Lung (tissue), 17 donors: ENCODE measurements at places on chromosomes 5 and 9.

- DNase-seq, result no peak
These were observed 24.6 kb upstream of the FBXL7 start for GRCh38 chr5:15475367-15475766.

DNA sequence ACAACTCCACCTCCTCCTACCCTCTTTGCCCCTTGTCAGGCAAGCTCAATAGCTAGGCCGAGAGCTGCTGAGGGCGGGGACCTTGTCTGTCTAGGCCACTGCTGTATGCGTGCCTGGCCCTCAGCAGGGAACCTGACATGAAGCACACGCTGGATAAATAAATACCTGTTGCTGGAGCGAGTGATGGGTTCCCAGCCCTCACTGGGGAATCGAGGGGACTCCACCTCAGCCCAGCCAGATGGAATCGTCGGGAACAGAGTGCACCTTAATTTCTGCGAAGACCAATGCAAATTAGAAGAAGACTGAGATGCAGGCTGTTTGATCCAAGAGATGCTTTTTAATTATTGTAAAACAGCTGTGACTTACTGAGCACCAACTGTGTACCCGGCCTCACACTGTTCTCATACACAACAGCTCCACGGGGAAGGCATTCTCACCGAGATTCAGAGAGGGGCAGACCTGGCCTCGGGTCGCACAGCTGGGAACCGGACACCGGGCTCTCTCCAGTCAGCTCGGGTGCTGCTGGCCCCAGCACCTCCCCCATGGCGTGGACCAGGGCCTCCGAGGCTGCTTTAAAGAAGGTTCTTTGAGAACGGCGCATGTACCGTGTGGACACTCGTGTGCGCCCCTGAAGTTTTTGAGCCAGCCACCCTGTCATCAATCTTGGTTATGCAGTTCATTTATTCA is 109.7 kb upstream of the IER5L start:
- no peak for DNase-seq

DNA sequence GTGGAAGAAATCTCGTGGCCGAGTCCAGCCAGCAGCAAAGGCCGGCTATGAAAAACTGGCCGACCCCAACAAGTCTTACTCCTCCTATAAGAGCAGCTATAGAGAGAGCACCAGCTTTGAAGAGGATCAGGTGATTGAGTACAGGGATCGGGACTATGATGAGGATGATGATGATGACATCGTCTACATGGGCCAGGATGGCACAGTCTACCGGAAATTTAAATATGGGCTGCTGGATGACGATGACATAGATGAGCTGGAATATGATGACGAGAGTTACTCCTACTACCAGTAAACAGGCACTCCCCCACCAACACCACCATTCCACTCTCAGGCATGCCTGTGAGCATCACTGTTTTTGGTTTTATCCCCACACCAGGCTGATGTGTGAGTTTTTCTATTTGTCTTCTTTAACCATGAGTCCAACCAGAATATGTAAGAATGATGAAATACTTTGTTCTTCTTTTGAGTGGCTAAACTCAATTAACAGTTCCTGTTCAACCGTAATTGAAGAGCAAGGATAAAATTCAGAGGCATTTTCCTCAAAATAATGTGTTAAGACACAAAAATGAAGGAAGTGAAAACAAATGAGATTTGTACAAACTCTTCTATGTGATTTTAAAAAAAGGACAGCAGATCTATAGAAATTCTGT is 35.5 kb downstream of the RFK start:
- no peak for DNase-seq

DNA sequence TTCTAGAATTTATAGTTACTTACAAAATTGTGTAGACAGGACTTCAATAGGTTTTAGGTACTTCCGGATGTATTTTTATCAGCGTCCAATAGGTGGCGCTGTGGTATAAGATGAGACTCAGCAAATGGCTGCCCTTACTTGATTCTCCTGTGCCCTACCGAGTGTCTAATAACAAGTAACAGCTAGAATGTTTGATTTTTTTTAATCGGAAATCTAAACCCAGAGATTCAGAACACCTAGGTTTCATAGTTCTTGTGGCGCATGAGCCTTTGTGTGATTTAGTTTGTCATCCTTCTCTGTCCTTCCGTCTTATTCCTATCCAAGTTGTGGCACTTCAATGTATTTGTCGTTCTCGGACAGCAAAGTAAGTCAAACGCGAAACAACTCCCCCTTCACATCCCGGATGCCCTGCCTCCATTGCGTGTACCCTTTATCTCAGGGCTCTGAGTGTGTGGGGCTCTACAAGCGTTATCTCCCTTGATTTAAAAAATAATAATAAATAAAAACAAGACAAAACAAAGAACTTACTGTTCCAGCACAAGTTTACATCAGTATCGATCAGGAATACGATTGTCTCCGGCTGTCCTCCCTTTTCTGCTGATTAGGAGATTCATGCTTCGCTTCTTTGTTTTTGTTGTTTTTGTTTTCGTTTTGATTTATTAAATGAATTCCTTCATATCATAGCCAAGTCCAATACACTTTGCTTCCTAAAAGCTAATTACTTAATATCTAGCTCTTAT is 50.7 kb upstream of the SLC30A5 start:
- DNase-seq, result peak; percentile 98

GRCh38 chr9:126089789-126090188 is 236.8 kb upstream of the MVB12B start:
- no peak for DNase-seq

GRCh38 chr5:146188358-146188757 is 5.9 kb upstream of the LARS1 start:
- DNase-seq, result no peak

GRCh38 chr5:44546286-44546685 is 157.1 kb upstream of the FGF10 start:
- DNase-seq, result no peak

DNA sequence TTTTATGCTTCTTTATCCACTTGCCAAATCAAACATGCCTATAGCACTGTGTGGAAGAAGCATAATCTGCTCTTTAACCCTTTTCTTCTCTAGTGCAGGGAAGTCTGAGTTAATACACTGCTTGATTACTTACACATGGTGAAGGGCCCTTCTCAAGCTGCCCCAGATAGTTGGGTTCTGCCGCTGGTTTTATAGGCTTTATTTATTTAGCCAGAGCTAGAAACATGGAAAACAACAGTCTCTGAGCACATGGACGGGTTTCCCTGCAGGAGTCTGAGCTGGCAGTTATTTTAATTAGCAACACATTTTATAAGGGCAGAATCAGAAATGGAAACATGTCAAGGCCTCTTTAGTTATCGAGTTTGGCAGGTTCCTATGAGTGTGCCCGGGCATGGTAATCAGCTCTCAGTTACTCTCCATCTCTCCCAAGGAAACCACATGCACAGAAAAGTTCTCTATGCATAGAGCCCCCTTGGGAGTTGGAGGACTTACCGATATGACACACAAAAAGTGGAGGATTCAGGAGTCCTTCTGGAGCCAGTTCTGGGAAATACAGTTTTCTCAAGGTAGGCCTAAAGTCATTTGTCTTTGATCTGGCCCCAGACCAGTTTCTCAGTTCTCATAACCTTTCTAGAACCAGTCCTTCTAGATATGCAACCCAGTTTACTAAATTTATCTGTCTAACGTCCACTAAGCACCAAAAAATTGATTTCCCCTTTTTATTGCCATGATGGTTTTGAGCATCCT is 564.8 kb downstream of the ACTL7B start:
- DNase-seq, result peak; percentile 42

DNA sequence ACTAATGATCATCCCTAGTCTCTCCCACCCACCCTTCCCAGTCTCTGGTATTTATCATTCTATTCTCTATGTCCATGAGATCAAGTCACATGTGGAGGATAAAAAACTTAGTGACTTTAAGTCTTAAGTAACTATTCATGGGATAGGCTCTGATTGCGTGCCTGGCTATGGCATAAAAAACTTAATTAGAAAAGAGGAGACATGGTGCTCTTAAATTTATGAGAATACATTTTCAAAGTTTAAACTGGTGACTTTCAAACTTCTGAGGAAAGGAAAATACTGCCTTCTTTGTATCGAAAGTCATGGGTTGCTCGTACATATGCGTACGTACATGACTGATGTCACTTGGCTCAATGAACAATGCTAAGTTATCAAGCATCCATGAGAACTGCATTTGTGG is 18.2 kb upstream of the TYRP1 start:
- DNase-seq, result no peak

DNA sequence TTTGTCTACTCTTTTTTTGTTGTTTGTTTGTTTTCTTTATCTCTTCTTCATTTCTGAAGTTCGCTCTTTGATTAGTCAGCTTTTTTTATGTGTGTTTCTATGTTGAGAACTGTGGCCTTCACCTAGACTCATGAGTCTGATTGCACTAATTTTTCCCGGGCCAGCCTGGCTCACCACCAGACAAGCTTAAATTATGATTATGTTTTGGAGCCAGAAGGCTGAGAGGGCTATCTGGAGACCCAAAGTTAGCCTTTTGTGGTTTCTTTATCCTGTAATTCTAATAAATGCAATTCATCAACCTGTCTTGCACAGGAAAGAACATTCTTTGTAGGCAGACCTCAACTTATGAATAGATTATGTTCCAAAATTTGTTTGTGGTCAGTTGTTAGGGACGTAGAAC is 20.8 kb upstream of the ACTBL2 start:
- DNase-seq, result no peak

- DNase-seq, result no peak
These were observed 29.5 kb downstream of the CDH9 start for GRCh38 chr5:27008604-27009539.

GRCh38 chr5:178206166-178207101 is 2.1 kb downstream of the HNRNPAB start:
- DNase-seq, result no peak

DNA sequence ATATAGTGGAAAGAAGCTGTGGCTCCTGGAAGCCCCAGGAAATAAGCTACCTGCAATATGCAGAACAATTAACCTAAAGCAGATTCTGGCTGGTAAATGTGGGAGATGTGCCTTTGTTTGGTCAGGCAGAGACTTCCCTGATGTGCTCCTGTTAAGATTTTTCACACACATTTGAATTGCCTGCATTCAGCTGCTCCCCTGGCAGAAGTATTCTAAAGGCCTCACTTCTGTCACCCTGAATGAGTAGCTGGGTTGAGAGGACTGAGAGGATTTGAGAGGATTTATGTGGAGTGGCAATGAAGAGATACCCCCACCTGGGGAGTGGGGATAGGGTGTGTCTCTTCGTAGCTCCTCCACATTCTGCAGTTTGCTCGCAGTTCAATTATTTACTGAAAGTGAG is 130.5 kb downstream of the ST8SIA4 start:
- no peak for DNase-seq

GRCh38 chr9:130259044-130259443 is 6.5 kb upstream of the HMCN2 start:
- no peak for DNase-seq

DNA sequence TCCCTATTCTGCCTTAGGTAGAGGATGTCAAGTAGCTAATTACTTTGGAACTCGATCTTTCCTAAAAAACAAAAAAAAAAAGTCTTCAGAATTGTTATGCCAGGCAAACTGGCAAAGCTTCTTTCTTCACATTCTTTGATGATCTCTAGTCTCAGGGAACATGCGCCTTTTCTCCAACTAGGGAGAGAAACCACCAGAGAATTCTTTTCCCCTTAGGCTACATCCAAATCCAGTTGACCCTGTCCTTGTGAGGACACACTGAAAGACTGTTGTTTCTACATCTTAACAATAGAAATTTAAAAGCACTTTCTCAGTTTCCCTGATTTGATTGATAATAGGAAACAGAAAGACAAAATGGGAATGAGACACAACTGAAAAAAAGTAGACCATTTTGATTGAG is 94.7 kb upstream of the ITGA2 start:
- DNase-seq, result no peak

DNA sequence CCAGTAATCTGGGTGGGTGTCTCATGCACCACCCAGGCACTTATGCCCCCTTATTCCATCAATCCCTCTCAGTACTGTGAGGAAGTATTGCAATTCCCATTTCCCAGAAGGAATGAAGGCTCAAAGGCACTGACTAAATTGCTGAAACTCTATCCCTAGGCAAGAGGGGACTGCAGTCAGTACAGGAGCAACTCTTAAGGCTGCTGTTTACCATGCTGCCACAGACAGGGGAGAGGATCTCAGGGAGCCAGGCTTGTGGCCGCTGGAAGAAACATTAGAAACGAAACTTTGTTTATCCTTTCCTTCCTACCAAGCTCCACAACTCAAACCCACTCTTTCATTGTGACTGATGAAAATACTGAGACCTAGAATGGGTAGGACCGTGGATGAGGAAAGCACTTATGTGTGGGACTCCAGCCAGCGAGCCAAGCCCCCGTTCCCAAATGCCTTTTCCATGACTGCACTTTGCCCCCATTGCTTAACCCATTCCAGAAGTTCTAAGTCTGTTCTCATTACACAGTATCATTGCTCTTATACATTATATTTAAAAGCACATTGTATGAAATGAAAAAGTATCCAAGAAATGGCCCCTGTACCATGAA is 54.3 kb downstream of the TLE1 start:
- no peak for DNase-seq

- DNase-seq, result peak; percentile 6
These were observed 71.2 kb upstream of the GLIS3 start for GRCh38 chr9:4371108-4371507.

DNA sequence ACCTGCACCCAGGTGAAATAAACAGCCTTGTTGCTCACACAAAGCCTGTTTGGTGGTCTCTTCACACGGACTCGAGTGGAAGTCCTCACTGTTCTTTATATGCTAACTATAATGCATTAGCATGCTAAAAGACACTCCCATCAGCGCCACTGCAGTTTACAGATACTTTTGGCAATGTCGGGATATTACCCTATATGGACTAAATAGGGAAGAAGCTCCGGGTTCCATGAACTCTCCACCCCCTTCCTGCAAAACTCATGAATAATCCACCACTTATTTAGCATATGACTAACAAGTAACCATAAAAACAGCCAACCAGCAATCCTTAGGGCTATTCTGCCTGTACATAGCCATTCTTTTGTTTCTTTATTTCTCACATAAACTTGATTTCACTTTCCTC is 426.2 kb upstream of the PTPRD start:
- DNase-seq, result no peak

GRCh38 chr5:9295466-9295801 is 250.4 kb downstream of the SEMA5A start:
- DNase-seq, result no peak

DNA sequence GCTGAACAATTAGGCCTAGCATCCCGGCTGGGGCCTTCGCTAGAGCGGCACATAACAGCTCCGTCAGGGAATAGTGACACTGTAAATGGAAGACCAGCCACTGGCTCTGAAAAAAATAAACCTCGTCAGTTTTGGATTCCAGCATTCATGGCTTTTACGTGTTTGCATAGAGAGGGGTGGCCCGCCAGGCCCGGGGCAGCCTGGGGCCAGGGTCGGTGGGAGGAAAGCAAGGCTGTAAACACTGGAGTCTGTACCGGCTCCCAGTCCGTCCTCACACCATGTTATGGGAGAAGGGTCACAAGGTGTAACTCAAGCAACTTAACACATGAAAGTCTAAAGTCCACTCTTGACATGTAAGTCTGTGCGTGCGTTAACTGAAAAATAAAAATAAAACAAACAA is 11.2 kb downstream of the CCNI2 start:
- DNase-seq, result no peak

- peak; percentile 87 for DNase-seq
These were observed 58.6 kb downstream of the IL6ST start for GRCh38 chr5:55936100-55936693.
